ENCODE measurements at places on chromosomes 12 and 14. TPM values are rescaled to one million over a fixed set of nuclear protein-coding genes. Genes with fewer than 3 reads are reported as not detected.

Gene OVCH1
- total RNA-seq: not detected

Gene KERA
- total RNA-seq: not detected

Gene SOAT2
- total RNA-seq: 2.2 TPM

Gene KRT7
- 23.1 TPM for total RNA-seq

Gene ITGA7
- total RNA-seq: 6.6 TPM

DNA sequence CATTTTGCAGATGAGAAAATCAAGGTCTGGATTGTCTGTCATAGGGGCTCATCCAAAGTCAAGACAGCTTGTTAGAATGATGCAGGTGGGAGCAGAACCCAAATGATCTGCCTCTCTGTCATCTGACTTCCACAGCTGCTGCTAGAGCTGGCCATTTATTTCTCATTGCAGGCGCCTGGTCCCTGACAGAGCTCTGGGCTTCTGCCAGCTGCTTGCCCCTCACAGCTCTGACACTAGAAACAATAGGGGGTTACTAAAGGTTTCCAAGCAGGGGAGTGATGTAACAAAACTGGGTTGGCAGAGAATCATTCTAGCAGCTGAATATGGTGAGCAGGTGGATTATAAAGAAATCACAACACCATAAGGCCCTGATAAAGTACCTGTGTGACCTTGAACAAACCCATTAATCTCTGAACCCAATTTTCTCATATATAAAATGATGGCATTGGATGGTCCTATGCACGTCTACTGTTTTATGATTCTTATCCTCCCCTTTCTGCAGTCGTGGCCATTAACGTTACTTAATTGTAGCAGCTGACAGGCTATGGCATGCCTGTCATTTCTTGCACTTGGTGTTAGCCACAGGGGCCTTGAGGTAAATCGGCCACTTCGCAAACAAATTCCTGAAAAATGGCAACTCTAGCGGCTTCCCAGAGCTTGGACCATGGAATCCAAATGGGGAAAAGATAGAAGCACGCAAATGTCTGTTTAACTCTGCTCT, 134.6 kb downstream of the RMST start:
- DNase-seq: no peak

GRCh38 chr12:121786440-121786825, 7.1 kb downstream of the RHOF start:
- peak; percentile 64 for DNase-seq

GRCh38 chr14:69917287-69917686, 38.1 kb downstream of the SMOC1 start:
- DNase-seq: no peak

DNA sequence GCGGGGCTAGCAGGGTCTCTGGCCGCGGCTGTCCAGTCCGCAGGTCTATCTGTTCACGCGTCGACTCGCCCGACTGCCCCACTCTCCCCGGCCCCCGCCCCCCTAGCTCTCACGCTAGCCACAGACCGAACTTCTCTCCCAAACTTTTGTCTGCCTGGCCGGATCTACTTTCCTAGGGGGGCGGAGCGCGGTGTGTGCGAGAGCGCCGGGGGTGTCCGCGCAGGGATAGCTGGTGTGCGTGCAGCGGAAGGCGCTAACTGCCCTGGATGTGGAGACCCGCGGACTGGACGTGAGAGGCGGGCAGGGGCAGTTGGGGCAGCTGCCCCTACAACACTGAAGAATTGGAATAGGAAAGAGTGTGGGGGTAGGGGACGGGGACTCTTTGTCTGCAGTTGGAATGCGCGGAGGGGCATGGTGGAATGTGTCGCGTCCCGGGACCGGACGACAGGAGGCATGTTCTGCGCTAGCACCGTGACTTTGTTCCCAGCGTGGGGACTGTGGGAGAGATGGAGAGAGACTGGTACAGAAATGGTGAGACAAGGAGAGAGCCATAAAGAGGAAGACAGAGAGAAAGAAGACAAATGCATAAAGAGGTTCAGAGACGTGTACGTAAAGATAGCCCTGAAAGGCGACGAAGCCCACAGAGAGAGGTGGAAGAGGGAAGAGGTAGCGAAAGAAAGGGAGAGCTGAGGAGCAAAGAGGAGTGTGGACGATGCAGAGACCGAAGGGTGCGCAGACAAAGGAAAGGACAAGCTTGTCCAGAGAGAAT, at the start of gene AJUBA:
Gene AJUBA (minus strand): TSS at position 75 of the 769 bp plus-strand sequence. CDS start 285 bp downstream, outside the sequence.
- peak; percentile 80 for DNase-seq

Data from activated T-cell treated with anti-CD3 and anti-CD28 coated beads, Interleukin-2, amount 50 U/mL, for 72 hours (primary cell).